ENCODE measurements at places on chromosomes 5 and 9.

DNA sequence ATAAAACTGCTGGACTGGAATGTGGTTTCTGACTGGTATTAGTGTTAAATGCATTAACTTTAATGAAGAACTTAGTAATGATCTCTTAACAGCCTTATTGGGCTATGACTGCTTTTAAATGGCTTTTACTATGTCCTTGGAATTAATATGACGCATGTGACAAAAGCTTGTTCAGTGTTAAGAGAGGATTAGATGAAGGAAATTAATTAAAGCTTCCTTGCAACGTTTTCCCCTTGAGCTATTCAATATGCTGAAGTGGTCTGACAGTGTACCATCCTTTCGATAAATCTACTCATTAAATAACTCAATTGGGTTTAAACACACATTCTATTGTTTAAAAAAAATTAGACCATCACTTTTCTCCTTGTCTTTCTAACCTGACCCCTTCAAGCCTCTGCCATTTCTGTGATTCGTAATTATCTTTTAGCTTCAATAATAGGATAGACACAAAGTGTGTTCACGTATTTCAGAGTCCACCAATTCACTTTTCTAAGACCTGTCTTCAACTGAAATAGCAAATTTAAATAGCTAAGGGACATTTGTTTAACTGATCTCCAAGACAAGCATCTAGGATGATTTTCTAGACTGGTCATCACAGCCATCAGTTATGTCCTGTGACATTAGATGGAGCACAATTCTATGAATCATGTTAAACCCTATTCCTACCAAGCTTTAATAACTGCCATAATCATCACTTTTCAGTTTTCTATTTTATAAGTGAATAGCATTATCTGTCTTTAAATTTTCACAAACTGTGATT, 1258.0 kb upstream of the CDH9 start:
- no peak for DNase-seq

DNA sequence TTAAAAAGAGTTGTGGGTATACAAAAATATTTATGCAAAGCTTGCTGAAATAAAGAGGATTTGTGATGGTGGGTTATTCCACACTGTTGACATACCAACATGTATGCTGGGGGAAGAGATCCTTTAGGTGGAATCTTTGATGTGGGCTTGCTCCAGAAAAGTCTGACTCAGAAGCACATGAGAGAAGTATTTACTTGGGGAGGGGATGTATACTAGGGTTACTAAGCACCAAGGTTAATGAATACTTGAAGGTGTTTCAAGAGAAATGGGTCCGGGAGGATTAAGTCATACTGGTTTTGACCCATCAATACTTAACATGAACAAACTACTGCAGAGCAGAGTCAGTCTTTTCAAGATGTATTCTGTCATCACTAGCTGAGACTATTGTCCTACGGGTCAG, 316.4 kb upstream of the GRIN3A start:
- DNase-seq = no peak

GRCh38 chr9:33445389-33446239, 1.8 kb downstream of the AQP3 start:
- no peak for DNase-seq

GRCh38 chr5:133652951-133653759, 40.8 kb upstream of the FSTL4 start:
- DNase-seq = no peak

DNA sequence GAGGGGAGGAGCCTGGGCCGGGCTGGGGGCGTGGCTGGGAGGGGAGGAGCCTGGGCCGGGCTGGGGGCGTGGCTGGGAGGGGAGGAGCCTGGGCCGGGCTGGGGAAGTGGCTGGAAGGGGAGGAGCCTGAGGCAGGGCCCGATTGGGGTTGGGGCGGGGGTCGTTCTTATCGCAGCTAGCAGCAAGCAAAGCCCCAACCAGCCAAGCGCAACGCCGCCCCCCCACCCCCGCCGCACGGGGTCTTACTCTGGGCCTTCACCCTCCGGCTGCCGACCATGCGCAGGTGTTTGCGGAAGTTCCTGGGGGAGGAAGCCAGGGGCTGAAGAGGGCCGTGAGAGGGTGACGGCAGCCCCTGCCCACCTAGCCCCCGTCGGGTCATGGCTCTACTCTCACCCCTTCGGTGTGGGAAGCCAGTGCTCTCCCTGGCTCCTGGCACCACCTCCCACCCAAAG, 5.0 kb downstream of the NSMF start:
- no peak for DNase-seq

- no peak for DNase-seq
Observed at GRCh38 chr5:150619359-150620230, 20.9 kb upstream of the SYNPO start.

DNA sequence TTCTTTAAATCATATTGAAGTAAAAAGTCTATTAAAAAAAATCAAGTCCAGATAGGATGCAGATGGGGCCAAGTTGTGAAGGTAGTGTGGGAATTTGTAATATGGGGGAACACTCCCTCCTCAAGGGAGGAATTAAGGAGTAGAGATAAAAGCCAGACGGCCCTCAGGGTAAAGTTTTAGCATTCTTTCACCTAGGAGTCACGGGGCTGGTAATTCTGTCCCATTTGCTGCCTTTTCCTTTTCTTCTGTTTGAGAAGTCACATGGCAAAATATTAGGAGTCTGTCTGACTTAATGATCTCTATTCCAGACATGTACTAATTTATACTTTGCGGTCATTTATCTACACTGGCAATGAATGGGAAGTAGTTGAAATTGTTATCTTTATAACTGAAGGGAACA, 61.9 kb downstream of the SNX24 start:
- no peak for DNase-seq

DNA sequence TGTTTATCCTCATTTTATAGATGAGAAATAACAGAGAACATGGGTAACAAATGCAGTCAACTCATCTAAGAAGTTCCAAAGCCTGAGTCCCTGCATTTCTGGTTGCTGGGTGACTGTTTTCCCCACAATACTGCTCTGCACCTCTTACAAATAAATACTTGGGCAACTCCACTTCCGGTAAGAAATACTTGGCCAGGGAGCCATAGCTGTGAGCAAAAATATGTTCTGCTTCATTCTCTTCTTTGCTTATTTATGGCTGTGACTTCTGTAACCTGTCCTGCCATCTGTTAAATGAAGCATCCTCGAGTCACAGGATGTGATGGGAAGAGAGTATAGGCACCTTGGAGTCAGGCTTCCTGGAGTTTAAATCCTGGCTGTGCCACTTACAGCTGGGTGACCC, 49.9 kb downstream of the GDNF start:
- no peak for DNase-seq

- no peak for DNase-seq
Observed at GRCh38 chr9:99607842-99608448, 213.7 kb upstream of the NR4A3 start.

DNA sequence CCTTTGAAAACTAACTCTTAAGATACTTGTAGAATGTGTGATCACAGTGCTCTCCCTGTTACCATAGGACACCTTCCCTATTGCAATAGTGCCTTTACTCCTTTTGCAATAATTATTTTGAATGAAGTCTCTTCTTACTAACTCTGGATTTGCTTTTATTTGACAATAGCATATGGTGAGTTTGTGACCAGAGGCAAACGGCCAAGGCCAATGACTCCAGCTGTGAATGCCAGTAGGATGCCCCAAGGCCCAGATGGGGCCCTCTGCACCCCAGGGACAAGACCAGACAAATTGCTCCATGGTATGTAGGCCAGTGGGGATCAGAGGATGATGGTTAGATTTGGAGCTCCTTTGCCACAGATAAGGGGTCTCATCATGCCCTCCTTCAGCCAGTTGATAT, 116.9 kb downstream of the NPR3 start:
- DNase-seq = no peak

GRCh38 chr9:112601636-112602035, 115.0 kb downstream of the KIAA1958 start:
- DNase-seq = no peak

GRCh38 chr5:82748688-82749460, 328.3 kb downstream of the TMEM167A start:
- DNase-seq = no peak

- no peak for DNase-seq
Observed at GRCh38 chr5:75640826-75641225, 29.6 kb downstream of the ANKDD1B start.

DNA sequence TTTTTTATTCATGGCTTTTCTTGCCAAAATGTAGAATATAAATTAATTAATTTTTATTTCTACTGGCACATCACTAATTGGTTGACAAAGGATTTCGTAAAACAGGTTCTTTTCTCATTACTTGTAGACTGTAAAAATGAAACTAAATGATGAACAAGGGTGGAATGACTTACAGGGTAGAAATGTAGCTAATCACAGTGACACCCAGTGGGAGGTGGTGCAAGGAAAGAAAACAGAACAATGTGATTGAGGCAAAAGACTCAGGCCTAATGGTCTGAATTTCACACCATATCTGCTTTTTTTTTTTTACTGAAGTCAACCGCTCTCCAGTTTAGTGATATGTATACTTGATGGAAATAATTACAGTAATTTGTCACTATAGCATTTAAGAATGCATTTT, 28.9 kb downstream of the GABRG2 start:
- no peak for DNase-seq

GRCh38 chr9:113895526-113895925, 19.4 kb downstream of the ZNF618 start:
- no peak for DNase-seq

- DNase-seq = no peak
Observed at GRCh38 chr9:100819980-100820379, 208.5 kb upstream of the PLPPR1 start.

GRCh38 chr5:133921069-133921468, 47.4 kb downstream of the C5orf15 start:
- DNase-seq = no peak

- peak; percentile 12 for DNase-seq
Observed at GRCh38 chr5:138466900-138467710, 1.8 kb downstream of the EGR1 start.

DNA sequence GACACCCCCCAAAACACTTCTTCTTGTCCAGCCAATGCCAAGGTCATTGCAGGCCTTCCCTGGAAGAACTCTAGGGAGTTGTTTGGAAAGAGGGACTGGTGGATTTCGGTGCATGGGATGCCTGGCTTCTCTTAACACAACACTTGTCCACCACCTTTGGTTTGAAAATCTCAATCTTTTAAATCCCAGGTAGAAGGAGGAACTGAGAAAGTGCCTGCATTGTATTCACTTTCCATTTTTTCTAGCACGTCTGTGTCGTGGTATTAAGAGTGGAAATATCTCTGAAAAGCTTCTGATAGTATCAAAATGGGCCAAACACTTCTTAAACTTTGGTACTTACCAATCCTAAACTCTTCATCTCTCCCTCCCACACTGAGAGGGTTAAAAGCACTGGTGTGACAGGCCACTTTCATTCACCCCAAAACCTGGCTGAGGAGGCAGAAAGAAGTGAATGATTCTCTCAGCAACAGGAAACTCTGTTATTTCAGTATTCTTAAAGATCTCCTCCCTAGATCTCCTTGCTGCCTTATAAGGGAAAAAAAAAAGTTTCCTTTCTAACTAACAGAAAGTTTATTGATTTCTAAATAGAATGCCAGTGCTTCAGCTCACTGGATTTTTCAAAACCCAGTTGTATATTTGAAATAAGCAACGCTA, 3.9 kb upstream of the NFIB start:
- DNase-seq = no peak

GRCh38 chr9:126668058-126668457, 54.3 kb downstream of the LMX1B start:
- no peak for DNase-seq

DNA sequence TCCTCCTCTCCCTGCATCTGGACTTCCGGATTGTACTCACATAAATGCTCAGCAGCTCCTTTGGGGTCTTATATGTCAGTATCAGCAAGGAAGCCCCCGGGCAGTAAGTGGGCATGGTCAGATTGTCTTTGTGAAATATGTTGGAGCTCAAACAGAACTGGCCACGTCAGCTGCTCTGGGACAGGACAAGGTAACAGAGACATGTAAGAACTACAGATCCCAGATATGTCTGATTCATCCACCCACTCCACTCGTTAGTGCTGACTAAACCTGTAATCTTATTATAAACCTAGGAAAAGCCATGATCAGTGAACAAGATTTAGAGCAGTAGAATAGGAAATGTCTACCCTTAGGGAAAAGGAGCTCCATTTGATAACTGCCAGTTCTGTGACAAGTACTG, 561.8 kb downstream of the CETN3 start:
- DNase-seq = no peak

GRCh38 chr5:10400411-10400810, 41.3 kb upstream of the ROPN1L start:
- no peak for DNase-seq

GRCh38 chr9:124771867-124772679, 962 bp upstream of the NR6A1 start:
- DNase-seq = no peak

DNA sequence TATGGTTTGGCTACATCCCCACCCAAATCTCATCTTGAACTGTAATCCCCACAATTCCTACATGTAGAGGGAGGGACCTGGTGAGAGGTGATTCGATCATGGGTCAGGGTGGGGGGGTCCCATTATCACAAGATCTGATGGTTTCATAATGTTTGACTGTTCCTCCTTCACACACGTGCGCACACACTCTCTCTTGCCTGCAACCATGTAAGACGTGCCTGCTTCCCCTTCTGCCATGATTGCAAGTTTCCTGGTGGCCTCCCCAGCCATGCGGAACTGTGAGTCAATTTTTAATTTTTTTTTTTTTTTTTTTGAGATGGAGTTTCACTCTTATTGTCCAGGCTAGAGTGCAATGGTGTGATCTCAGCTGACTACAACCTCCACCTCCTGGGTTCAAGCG, 27.0 kb downstream of the FAM169A start:
- DNase-seq = no peak

DNA sequence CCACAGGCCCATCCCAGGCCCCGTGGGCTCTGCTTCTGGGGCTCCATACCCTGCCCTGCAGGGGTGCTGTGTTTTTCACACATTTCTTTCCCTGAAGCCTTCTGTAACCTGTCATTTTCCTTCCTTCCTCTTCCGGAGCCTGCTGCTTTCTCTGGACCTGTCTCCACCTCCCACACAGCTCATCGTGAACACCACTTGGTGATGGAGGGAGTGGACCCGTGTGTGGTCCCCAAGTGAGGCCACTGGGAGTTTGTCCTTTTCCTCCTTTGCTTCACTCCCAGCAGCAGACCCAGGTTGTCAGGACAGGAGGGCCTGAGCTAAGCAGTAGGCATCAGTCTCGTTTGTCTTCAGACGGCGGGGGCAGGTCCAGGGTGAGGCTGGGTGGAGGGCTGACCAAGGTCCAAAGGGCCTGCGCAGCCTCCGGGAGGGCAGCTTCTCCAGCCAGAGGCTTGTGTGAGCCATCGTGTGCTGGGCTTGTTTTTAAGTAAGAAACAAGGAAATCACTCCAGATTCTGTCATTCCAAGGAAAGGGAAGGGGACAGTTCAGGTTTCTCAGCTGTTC, 5.8 kb upstream of the POMT1 start:
- no peak for DNase-seq
